ENCODE measurements at places on chromosomes 7 and 10. TPM values are rescaled to one million over a fixed set of nuclear protein-coding genes. Genes with fewer than 3 reads are reported as not detected.
A peak's percentile ranks its signal among the peaks of the same experiment; 100 is the strongest.

TAS2R4 gene
- 0.78 TPM for total RNA-seq

DNA sequence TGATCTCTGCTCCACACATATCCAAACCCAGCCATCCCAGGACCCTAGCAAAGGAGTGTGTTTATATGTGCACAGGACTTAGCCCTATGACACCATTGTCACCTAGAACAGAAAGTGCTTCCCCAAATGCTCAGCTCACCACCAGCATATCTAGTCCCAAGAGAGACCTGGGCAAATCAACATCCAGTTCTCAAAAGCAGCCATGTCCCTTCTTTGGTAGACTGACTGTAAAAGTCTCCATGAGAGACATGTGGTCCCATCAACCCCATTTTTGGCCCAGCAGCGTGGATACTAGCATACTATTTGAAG is 20.9 kb upstream of the ARHGAP22 start:
- peaks cover 7% of the 10 kb centered on the region for H3K27me3 ChIP-seq
- no peaks in the 10 kb centered on the region for H3K36me3 ChIP-seq
- no peak overlapping the region for H3K4me3 ChIP-seq
- H3K4me1 ChIP-seq = no peaks in the 10 kb centered on the region
- no peak overlapping the region for H3K27ac ChIP-seq

DNA sequence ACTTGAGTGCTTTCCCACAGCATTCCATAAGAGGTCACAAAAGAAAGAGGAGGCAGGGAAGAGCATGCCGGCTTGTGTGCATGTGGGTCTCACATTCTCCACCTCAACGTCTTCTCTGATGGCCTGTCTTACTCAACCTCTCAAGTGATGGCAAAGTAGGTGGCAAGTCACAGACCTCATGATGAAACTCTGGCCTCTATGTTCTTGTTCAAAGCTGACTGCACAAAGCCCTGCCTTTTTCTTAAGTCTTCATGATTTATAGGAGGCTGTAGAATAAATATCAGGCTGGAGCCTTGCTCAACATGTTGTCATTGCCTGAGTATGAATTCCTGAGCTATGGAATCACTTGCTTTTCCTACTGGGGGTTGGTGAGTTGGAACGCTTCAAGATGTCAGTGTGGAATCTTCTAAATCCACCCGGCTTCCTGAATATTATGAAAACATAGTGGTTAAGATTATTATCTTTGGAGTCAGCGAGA is 213.6 kb upstream of the INHBA start:
- H3K36me3 ChIP-seq = no peaks in the 10 kb centered on the region
- H3K4me3 ChIP-seq = no peak overlapping the region
- no peak overlapping the region for H3K27ac ChIP-seq
- peaks cover 21% of the 10 kb centered on the region for H3K27me3 ChIP-seq

DNA sequence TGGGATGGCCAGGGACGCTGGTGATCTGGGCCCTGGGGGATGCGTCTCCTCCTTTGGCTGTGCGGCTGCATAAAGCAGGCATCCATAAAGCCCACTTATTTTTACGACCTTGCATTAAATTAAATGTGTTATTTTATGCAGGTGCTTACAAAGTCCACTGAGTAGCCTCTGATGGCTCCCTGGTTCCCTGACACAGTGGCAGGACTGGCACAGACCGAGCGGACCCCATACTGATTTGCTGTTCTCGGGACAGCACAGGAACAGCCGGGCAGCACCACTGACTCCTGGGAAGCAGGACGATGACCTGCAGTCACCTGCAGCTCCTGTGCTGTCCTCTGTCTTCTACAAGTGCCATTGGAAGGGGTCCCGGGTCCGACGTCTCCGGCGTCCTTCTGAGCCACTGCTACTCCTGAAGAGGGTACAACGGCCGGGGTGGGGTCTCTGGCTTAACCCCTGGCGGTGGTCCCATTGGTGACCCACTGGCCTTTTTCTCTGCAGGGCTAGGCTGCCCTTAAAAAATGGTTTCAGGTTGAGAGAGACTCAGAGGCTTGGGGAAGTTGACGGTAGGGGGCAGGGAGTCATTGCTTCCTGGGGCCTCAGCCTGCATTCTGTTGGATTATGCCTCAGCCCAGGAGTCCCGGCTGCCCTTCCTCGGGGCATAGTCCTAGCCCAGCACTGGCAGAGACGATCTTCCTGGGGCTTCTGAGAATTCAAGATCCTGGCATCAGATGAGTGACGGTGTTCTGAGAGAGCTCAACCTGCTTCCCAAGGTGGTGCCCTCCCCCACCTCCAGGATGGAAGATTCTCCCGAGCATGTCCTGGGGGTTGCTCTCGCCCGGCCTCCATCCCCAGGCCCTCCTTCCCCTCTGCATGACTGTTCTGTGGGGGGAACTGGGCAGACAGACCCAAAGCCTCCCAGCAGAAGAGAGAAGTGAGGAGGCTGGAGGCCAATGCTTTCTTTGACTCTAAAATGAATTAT is 330.1 kb downstream of the ADARB2 start:
- no peak overlapping the region for H3K27ac ChIP-seq
- no peaks in the 10 kb centered on the region for H3K36me3 ChIP-seq
- H3K4me1 ChIP-seq = no peaks in the 10 kb centered on the region
- H3K4me3 ChIP-seq = no peak overlapping the region

SAP25 gene
- 11.2 TPM for total RNA-seq

DNA sequence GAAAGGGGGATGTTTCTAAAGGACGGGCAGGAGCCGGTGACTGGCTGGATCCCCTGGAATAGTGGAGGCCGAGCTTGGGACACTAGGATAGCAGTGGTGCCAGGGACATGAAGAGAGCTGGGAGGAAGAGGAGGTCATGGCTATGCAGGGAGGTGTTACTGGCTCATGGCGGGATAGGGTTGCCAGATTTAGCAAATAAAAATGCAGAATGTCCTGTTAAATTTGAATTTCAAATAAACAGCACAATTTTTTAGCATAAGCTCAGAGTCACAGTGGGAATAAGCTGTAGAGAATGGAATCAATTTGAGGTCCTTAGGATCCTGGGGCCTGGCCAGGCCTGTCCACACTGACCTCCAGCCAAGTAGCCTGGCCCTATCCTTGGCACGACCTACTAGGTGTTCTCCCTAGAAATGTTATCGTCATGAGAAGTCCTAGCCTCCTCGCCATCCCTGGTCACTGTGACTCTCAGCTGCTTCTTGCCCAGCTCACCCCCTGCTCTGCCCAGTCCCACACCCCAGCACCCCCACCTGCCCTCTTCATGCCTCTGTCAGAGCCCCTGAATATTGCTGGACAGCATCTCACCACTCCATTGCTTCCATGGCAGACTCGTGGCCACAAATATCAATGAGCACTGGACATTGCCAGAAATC is 7.6 kb upstream of the KCP start:
- peaks cover 51% of the 10 kb centered on the region for H3K27me3 ChIP-seq
- peaks cover 2% of the 10 kb centered on the region for H3K36me3 ChIP-seq
- H3K4me3 ChIP-seq = no peak overlapping the region
- H3K27ac ChIP-seq = no peak overlapping the region
- no peak for DNase-seq

DNA sequence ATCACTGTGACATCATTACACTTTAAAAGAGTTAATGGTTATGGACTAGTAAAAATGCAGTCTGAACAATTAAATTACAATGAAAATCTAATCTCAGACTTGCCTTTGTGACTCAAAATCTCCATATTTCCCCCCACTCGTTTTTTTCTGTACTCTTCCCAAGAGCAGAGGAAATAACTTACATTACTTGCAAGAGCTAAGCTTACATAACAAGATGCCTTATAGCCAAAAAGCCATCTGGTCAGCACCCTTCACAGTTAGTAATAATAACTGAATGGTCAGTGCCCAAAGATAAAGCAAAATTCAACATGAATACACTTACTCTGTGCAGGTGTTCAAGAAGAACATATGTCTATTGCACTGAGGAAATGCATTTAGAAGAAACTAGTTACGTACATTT is 1381.5 kb upstream of the CELF2 start:
- H3K4me3 ChIP-seq = no peak overlapping the region
- no peak for DNase-seq
- H3K27me3 ChIP-seq = peaks cover 2% of the 10 kb centered on the region
- H3K27ac ChIP-seq = no peak overlapping the region

DNA sequence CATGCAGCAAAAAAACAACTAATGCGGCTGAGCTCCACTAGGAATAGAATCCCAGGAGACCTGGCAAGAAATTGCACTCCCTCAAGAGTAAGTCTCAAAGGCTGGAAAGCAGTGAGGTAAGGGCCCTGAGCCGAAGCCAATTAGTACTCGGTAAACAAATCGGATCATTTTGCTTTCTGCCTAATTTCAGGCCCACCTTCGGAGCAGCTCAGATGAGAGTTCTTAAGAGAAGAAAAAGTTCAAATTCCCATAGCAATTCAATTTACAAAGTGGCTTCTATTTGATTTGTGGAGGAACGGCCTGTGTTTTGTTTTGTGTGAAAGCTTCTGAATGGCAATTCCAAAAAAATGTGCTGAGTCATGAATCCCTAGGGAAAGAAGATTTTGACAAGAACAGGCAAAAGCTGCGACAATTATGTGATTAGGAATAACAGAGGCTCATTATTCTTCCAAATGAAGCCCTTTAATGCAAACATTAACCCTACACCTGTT is 60.9 kb downstream of the SLC16A9 start:
- no peak for DNase-seq
- no peak overlapping the region for H3K27ac ChIP-seq
- no peak overlapping the region for H3K4me3 ChIP-seq
- peaks cover 8% of the 10 kb centered on the region for H3K4me1 ChIP-seq

- no peaks in the 10 kb centered on the region for H3K36me3 ChIP-seq
- H3K27me3 ChIP-seq = peaks cover 2% of the 10 kb centered on the region
- DNase-seq = peak; percentile 40
- H3K27ac ChIP-seq = peak overlapping the region; percentile 79
- H3K4me1 ChIP-seq = peaks cover 23% of the 10 kb centered on the region
Measured at GRCh38 chr10:83680470-83680891, 458.8 kb upstream of the GHITM start.

- no peak overlapping the region for H3K4me3 ChIP-seq
- peaks cover 20% of the 10 kb centered on the region for H3K36me3 ChIP-seq
- DNase-seq = no peak
- no peaks in the 10 kb centered on the region for H3K27me3 ChIP-seq
- peaks cover 38% of the 10 kb centered on the region for H3K4me1 ChIP-seq
Measured at GRCh38 chr10:70829543-70829942, 13.8 kb downstream of the SGPL1 start.
